Placental pericyte (primary cell): ENCODE measurements at places on chromosomes 4 and X. TPM values are rescaled to one million over a fixed set of nuclear protein-coding genes. Genes with fewer than 3 reads are reported as not detected.

The POU3F4 gene
- total RNA-seq = not detected in 2 replicates

The NEUROG2 gene
- not detected in 2 replicates for total RNA-seq

The CXorf65 gene
- not detected in 2 replicates for total RNA-seq

The LDB2 gene
- 13.3 and 21.5 TPM in 2 replicates for total RNA-seq

The TMEM271 gene
- total RNA-seq = not detected in 2 replicates

The MFAP3L gene
- total RNA-seq = 0.86 and 1.1 TPM in 2 replicates

The SNCA gene
- 4.9 and 7.9 TPM in 2 replicates for total RNA-seq
